ENCODE measurements at places on chromosomes 13 and 19.

DNA sequence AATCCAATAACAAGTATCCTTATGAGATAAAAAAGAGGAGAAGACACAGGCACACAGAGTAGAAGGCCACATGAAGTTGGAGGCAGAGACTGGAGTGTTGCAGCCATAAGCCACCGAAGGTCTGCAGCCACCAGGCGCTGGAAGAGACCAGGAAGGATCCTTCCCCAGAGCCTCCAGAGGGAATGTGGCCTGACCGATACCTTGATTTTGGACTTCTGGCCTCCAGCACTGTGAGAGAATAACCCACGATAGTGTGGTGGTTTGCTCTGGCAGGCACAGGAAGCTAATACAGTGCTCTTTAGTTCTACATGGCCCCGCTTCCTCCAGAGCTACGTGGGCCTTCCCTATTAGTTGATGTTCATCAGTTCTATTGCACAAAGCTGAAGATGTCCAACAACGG lies 15.3 kb upstream of the SULT2A1 start:
- no peak for DNase-seq

DNA sequence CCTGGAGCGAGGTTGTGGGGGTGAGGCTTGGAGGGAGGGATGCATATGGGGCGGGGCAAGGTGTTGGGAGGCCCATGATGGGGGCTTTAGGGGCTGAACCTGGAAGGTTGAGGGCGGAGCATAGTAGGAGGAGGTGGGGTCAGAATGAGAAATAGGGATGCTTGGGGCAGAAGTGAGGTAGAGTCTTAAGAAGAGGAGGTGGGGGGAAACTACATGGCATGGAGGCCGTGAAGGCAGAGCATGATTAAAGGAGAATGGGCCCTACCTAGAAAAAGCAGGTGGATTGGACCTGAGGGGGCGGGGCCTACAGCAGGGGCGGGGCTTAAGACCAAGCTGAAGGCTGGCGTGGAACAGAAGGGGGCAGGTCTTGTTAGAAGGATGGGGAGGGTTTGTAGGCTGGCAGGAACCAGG lies 799 bp downstream of the NR1H2 start:
- peak; percentile 66 for DNase-seq

- DNase-seq, result no peak
Measured at GRCh38 chr13:41956272-41956671, 4.6 kb downstream of the VWA8 start.

- DNase-seq, result no peak
Measured at GRCh38 chr19:40768869-40769268, 6.5 kb upstream of the MIA start.

DNA sequence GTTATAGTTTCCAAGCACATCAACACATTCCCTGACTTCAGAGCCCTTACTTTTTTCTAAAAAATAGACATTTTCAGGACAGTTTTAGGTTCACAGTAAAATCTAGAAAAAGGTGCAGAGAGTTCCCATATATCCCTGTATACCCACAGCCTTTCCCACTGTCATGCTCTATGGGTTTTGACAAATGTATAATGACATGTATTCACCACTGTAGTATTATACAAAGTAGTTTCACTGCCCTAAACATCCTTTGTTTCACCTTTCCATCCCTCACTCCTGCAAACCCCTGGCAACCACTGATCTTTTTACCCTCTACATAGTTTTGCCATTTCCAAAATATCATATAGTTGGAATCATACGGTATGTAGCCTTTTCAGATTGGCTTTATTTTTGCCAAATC lies 15.6 kb downstream of the NAA16 start:
- DNase-seq, result no peak

DNA sequence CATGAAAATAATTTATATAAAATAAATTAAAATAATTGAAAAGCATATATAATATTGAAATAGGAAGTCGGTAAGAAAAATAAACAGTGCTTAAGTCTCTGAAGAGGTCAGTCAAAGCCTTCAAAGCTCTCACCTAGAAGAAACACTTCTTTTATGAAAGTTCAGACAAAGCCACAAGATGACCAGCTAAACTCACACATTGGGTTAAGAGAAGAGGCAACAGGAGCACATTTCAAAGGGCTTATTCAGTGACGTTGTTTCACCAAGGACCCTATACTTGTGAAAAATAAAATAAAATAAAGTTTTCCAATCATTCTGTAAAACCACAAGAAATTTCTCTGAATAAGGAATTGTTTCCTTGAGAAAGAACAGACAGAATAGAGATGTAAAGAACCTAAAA lies 2.5 kb upstream of the ITM2B start:
- DNase-seq, result no peak

DNA sequence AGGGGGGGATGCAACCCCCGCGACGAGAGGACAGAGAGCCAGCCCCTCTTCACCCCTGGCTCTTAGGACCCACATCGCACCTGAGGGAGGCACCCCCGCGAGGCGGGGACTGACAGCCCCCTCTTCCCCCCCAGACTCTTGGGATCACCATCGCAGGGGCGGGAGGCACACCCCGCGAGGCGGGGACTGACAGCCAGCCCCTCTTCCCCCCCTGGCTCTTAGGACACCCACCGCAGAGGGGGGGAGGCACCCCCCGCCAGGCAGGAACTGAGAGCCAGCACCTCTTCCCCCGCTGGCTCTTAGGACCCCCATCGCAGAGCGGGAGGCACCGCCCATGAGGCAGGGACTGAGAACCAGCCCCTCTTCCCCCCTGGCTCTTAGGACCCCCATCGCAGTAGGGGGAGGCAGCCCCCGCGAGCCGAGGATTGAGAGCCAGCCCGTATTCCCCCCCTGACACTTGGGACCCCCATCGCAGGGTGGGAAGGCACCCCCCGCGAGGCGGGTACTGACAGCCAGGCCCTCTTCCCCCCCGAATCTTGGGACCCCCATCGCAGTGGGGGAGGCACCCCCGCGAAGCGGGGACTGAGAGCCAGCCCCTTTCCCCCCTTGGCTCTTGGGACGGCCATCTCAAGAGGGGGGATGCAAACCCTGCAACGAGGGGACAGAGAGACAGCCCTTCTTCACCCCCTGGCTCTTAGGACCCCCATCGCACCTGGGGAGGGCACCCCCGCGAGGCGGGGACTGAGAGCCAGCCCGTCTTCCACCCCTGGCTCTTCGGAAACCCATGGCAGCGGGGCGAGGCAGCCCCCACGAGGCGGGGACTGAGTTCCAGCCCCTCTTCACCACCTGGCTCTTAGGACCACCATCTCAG lies 2425.1 kb upstream of the PCDH20 start:
- DNase-seq, result no peak

- no peak for DNase-seq
Measured at GRCh38 chr19:15639596-15639995, 1.1 kb upstream of the CYP4F3 start.

- no peak for DNase-seq
Measured at GRCh38 chr13:44796597-44797490, 192.4 kb downstream of the NUFIP1 start.

- DNase-seq, result no peak
Measured at GRCh38 chr19:38737281-38737865, 6.9 kb downstream of the CAPN12 start.

DNA sequence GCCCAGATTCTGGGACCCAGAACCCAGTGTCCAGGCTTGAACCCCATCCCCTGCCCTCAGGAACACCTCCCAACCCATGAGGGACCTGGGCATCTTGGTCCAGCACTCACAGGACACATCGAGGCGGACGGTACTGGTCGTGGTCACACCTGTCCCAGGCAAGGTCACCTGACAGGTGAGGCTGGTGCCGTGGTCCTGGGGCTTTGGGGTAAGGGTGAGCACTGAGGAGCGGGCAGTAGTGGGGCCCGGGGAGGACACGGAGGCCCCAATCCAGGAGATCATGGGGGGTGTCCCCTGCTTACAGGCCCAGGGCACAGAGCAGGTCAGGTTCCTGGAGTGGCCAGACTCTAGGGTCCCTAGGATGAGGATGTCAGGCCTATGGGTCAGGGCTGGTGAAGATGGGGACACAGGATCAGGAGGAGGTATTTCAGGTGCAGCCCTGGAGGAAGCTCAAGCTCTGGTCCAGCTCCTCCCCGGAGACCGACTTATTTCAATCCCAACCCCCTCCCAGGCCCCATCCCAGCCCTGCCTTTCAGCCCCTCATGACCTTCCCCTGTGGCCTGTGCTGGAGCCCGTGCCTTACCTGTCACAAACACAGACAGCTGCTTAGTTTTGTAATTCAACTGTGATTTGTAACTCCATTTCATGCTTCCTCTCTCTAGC lies 772 bp downstream of the SIGLEC8 start:
- DNase-seq, result no peak

GRCh38 chr13:36763126-36763722 lies 55.8 kb upstream of the RFXAP start:
- no peak for DNase-seq

GRCh38 chr19:17235300-17235970 lies 9.4 kb downstream of the OCEL1 start:
- DNase-seq, result peak; percentile 65

- no peak for DNase-seq
Measured at GRCh38 chr13:41613471-41613870, 156.1 kb downstream of the RGCC start.

GRCh38 chr13:44024846-44025195 lies 145.1 kb downstream of the LACC1 start:
- no peak for DNase-seq

DNA sequence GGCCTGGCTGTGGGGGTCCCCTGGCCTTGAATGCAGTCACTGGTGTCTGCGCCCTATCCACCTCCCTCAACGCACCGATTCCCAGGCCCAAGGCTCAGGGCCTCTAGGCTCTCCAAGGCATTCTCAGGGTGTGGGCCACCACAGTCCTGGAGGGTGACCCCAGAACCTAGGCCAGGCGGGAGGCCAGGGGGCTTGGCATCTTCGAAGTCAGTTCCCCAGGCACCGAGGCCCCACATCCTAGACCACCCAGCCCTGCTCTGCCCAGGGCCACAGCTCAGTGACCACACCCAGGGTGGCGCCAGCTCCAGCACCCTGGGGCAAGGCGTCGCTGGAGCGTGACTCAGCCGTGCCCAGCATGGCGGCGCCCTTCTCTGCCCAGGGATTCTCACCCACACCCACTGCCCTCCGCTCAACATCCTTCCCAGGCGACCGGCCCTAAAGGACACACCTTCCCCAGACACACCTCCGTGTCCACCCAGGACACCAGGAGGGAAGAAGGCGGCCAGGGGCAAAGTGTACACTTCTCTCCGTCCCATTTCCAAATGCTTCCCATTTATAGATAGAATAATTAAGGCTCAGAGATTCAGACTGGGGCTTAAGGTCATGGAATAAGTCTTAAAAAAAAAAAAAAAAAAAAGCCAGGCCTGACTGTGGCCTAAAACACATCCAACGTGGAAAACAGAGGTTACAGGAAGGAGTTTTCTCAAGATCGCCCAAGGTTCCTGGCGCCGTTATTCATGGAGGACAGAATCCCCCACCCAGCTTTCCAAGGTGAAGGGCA lies 36.4 kb upstream of the NANOS3 start:
- DNase-seq, result peak; percentile 79

DNA sequence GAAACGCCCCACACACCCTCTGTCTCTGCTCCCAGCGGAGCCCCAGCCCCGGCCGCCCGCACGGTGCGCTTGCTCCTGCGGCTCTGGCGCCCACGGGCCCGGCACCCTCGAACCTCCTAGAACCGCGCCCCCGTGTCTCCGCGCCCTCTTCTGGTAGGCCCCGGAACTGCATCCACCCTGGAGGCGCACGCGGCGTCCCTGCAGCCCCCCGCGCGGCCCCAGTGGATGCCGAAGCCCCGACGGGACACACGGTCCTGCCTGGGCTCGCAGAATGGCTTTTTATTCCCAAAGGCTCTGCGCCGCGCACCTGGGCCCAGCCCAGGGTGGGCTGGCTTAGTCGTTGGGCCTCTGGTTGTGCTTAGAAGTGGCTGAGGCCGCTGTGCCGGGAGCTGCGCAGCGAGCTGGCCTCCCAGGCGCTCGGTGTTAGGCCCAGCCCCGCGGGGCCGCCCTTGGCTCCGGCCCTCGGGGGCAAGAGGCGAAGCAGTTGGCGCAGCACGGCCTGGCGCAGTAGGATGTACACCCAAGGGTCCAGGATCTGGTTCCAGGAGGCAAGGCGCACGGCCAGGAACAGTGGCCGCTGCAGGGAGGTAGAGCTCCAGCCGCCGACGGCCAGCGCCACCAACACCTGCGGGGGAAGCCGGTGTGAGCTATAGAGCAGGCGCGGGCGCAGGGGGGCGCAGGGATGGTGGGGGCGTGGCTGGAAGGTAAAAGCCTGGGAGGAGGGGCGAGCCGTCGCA lies 2.8 kb downstream of the PTGER1 start:
- peak; percentile 81 for DNase-seq

DNA sequence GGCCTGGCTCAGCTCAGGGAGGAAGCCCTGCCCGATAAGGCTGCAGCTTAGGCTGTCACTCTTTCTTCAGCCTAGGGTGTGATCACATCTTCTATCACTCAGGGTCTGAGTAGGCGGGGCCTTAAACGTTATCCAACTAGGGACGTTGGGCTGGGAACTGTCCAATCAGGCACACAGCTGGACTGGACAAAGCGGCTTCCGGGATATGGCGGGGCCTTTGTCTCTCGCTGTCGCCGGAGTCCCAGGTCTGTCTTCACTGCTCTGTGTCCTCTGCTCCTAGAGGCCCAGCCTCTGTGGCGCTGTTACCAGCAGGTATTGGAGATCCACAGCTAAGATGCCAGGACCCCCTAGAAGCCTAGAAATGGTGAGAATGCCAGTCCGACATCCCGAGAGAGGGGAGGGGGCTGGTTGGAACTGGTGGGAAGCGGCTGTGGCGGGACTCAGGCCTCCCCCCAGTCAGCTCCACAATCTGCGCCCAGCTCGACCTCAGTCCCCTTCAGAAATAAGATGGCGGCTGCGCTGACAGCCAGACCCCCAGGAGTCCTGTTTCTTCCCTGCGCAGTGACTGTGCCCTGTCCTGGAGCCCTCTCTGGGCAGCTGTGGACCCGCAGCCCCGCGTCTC lies at the start of gene ZNF254:
Gene ZNF254, plus strand, starts transcription at position 214 of the 622 bp plus-strand sequence. Its CDS starts 121 bp downstream, at position 335.
- peak; percentile 58 for DNase-seq

- DNase-seq, result no peak
Measured at GRCh38 chr13:46934749-46935148, 37.9 kb upstream of the HTR2A start.

GRCh38 chr13:30907121-30907861 lies 1.2 kb downstream of the MEDAG start:
- no peak for DNase-seq

DNA sequence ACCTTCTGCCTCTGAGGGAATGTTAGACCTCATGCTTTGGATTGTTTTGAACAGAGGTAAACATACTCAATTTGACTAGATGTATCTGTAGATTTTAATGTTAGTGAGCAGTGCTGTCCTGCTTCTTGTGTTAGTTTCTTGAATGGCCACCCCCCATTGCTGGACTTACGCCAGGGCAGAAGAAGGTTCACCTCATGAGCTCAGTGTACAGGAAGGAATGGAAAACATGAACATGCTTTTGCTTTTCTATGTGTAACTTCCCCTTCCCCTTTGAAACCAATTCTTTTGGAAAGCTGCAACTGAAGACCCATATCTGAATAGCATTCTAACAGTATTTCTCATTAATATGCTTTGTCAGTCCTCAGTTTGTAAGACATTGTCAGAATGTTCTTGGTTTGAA lies 32.3 kb downstream of the WASF3 start:
- DNase-seq, result no peak

GRCh38 chr19:939922-940321 lies 14.1 kb downstream of the ARID3A start:
- no peak for DNase-seq

Measured in CD4-positive, alpha-beta T cell (primary cell).